Midbrain (tissue), 1 donor: ENCODE measurements at places on chromosomes 5 and 9.

GRCh38 chr5:32074401-32074800 lies 99.7 kb downstream of the GOLPH3 start:
- no peak for DNase-seq

GRCh38 chr9:35254237-35254636 lies 92.4 kb downstream of the UNC13B start:
- no peak for DNase-seq

DNA sequence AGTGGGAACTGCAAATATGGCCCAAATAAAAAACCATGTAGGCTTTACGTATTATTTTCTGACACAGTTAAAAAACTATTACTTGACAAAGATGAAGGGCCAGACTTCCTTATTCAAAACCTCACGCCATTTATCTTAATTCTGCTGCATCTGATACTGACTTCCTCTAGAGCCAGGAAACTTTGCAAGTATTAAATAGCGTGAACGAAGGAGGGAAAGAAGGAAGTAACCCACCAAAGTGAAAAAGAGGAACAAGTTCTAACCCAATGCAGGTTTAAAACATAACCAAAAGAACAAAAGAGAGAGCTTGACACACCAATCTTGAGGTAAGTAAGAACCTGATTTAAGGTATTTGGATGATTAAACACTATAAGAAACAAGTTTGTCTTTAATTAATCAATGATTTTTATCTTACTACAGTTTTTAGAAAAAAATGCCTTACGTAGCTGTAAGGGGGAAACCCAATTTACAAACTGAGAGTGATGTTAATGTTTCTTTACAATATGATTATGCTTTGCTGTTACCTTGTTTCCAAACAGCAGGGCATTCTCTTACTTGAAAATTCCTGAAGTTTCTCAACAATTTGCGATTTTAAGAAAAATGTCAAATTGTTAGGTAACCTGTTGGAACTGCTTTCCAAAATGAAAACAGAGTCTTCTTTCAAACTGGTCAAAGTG lies at the start of gene GAPT:
TSS of gene GAPT (plus strand) at position 220 of the 677 bp plus-strand sequence. CDS start 3,102 bp downstream, outside the sequence.
- DNase-seq, result no peak

GRCh38 chr5:23314827-23315226 lies 192.6 kb upstream of the PRDM9 start:
- DNase-seq, result no peak

GRCh38 chr9:19229595-19230354 lies 718 bp upstream of the DENND4C start:
- DNase-seq, result no peak

DNA sequence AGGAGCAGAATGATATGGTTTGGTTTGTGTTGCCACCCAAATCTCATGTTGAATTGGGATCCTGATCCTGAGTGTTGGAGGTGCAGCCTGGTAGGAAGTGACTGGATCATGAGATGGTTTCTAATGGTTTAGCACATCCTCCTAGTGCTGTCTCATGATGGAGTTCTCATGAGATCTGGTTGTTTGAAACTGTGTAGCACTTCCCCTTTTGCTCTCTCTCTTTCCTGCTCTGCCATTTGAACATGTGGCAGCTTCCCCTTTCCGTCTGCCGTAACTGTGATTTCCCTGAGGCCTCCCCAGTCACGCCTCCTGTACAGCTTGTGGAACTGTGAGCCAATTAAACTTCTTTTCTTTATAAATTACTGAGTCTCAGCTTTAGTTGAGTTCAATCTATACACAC lies 756.8 kb upstream of the CDH6 start:
- no peak for DNase-seq

DNA sequence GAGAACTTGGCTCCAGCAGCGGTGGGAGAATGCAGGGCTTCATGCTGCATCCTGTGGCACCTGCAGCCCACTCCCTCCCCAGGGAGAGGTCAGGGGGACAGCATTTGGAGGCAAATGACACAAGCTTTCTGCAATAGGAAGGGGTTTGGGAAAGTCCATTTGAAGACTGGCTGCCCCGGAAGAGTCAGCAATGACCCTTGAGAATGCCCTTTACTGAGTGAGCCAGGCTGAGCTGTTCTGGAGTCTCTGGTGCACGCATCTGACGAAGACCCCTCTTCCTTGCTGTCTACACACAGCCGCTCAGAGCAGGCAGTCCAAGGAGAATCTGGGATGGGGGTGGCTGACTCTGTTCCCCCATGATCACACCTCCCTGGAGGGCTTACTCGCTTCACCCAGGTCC lies 5.5 kb upstream of the NXNL2 start:
- no peak for DNase-seq

GRCh38 chr5:112023766-112024165 lies 266.8 kb upstream of the NREP start:
- no peak for DNase-seq
